ENCODE measurements at places on chromosomes 3 and 15.

DNA sequence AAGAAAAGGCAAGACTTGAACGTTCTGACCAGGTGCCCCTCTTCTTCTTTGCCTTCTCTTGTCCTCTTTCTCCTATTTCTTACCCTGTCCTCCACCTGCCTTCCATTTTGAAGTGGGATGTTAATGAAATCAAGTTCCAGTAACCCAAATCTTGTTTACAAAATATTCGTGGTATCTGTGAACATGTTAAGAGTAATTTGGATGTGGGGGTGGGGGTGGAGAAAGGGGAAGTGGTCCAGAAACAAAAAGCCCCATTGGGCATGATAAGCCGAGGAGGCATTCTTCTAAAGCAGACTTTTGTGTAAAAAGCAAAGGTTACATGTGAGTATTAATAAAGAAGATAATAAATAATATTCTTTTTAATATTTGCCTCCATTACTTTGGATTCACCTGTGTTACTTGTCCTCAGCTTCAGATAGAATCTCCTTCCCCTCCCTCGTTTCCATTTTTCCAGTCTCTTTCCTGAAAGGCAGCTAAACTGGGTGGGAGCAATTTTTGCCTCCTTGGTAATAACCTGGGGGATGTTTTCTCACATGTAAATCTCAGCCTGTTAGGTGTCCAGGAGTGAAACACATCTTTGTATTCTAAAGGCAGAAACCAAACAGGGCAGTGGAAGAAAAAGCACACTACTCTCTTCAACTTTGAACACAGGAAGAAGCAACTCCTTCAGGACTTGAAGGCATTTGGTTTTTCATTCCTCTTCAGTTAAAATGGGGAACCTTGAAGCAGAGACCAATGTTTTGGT, 3.2 kb downstream of the CHST2 start:
- no peak for DNase-seq

DNA sequence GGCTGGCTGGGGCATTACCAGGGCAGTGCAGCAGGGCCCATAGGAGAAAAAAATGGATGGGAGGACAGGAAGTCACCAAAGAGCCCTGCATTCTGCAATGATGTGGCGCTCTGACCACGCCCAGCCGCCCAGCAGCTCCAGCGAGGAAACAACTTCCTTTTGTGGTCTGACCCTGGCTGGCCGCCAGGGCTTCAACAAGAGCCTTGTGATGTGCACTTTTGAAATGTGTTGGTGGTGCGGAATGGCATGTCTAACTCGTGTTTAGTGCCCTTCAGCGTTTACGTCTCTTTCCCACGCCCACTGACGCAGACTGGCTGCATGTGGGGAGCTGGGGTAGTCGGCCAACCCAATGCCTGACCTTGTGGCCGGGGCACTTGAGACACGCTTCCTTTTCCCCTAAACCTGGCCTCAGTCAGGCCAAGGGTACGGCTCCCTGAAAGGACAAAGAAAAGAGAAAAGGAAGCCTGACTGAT, 81.9 kb upstream of the CTNNB1 start:
- peak; percentile 80 for DNase-seq

DNA sequence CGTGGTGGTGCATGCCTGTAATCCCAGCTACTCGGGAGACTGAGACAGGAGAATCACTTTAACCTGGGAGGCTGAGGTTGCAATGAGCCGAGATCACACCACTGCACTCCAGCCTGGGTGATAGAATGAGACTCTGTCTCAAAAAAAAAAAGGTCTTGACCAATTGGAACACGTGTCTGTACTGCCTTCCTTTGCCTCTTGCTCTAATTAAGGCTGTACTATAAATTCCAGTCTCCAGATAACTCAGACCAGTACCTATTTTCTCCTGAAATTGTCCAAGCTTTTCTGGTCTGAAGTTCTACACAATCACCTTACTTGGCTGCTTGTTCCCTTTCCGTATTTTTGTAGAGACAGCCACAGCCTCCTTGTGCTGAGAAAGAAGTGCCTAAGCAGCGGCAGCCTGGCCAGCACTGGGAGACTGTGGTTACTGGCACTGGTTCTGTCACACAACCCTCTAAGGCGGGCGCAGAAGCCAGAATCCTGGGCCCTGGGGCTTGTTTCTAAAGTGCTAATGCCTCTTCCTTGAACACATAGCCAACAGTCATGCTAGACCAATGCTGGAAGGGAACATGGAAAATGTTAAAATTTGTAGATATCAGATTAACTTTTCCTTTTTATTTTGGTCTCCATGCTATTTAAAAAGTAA, 6.2 kb upstream of the CEP70 start:
- no peak for DNase-seq

GRCh38 chr3:55634345-55634744, 147.2 kb upstream of the WNT5A start:
- DNase-seq = no peak

GRCh38 chr3:32817257-32817557, 590 bp upstream of the TRIM71 start:
- no peak for DNase-seq

- DNase-seq = no peak
Measured at GRCh38 chr3:124633524-124633923, 96.7 kb upstream of the UMPS start.

- DNase-seq = no peak
Measured at GRCh38 chr15:77042245-77042919, 28.5 kb downstream of the TSPAN3 start.

DNA sequence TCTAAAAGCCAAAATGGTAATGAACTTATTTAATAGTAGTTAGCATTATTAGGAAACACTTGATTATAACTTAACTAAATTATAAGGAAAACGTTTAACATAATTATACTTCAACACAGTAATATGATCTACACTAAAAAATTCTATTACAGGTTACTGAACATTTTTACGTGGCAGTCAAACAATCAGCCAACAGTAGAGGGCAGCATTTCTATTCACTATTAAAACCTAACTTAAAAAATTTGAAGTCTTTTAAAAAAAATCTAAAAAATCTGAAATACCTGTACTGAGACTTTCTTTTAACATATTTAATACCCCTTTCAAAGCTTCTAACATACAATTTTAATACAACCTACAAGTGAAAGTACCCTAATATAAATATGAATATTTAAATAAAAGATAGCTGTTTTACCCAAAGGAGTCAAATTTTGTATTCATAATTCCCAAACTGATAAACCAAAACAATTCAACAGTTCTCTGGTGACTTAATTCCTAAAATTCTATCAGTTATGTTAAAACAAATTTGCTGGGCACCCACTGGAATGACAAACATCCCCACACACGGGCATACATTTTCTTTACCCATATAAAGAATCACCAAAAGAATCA, 41.5 kb downstream of the DLG1 start:
- no peak for DNase-seq

- peak; percentile 67 for DNase-seq
Measured at GRCh38 chr15:38226608-38227266, 25.9 kb upstream of the SPRED1 start.

DNA sequence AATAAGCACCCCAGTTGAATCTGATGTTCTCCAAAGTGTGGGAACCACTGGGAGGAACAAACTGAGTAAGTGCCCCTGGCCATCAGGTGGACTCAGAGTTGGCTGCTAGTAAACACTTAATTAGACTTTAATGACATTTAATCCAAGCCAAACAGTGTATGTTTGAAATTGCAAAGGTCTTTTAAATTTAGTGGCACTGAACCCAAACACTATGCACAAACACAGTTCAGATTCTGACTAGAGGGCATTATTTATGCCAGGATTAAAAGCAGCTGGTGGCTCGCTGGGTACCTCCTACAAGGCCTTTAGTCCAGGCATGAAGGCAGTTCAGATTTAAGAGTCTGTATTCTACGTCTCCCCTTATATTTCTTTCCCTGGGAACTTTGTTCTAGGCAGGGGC, 264.8 kb downstream of the CLSTN2 start:
- DNase-seq = no peak

GRCh38 chr15:60301024-60301423, 96.8 kb downstream of the ANXA2 start:
- DNase-seq = no peak

DNA sequence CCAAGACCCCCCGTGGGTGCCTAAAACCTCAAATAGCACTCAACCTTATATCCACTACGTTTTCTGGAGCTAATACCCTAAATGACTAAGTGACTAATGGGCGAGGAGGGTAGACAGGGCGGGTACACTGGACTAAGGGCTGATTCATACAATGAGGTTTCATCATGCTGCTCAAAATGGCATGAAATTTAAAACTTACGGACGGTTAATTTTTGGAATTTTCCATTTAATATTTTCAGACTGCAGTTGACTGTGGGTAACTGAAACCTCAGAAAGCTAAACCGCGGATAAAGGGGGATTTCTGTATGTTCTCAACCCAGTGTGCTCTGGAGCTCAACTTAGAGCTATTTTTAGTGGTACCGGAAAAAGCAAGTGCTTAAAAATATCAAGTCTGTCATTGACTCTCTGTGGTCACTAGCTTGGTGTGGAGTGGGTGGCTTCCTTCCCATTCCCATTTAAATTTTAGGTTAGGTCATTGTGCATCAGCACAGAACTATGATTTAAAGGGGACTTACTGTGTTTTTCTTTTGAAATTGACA, 72.9 kb downstream of the LRRC28 start:
- no peak for DNase-seq

DNA sequence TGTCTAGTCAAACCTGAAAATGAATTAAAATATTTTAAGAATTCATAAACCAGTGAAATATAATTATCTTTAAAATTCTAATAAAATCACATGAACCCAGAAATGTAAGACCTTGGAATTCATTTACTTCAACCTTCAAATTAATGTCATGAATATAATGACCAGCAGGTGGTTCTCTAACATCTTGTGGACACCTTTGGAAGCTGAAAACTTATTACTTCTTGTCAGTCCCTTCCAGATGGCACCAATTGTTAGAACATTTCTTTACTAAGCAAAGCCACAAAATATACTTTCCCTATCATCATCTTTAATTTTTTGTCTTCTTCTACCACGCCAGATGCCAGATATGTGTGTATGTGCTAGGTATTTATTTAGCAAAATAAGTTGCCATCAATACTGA, 240.0 kb downstream of the MBNL1 start:
- DNase-seq = no peak

DNA sequence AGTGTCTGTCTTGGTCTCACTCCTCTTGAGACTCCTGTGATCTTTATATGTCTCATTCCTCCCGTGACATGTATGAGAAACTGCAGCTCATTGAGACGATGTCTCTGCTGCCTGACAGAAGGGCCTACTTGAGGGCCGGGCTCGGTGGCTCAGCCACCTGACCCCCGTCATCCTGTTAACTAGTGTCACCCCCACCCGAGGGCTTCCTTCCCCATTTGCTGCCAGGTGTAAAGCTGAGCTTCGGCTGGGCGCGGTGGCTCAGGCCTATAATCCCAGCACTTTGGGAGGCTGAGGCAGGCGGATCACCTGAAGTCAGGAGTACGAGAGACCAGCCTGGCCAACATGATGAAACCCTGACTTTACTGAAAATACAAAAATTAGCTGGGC, 12.7 kb downstream of the SEMA4B start:
- DNase-seq = no peak

DNA sequence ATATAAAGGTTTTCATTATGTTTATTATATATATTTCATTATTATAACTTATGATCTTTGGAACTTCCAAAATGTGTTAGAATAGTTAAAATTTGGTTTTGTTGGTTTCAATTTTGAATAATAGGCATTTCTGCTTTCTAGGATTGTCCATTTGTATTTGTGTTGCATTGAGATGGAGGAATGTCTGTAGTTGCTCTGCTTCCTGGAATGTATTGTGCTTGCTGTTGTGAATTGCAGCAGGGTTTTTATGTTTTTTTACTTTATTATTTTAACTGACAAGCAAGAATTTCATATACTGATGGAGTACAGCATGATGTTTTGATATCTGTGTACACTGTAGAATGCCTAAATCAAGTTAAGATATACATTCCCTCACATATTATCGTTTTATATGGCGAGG, 247.4 kb downstream of the XXYLT1 start:
- DNase-seq = no peak

DNA sequence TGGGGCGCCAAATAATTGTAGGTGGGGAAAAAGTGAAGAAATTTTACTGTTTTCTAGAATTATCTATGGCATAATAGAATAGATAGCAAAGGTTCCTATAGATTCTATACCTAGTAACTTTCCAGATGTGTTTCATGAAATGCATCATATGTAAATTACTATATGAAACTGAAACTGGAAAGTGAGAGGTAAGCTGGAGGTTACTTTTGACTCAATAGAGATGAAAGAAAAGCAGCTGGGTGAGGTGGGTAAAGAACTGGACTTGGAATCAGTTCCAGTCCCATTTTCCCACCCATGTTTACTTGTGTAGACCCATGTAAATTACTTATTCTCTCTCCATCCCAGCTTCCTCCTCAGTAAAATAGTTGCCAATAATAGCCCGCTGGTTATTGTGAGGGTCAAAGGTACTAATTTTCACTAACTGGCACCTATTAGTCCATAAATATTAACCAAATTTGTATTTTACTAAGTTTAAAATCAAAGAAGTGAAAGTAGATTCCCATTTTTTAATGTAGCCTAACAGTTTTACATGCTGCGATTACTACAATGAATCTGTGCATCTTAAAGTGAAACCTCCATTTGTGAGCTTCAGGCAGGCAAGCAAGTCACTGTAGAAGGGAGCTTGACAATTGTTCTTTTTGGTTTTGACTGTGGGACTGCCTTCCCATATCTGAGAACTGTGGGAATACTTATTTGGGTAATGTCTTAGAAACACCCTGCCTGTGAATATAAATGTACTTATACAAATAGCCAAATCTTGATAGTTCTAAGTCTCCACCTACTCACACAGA, 312.1 kb downstream of the SLC9A9 start:
- DNase-seq = no peak

GRCh38 chr3:107987036-107987939, 103.5 kb downstream of the CD47 start:
- no peak for DNase-seq

DNA sequence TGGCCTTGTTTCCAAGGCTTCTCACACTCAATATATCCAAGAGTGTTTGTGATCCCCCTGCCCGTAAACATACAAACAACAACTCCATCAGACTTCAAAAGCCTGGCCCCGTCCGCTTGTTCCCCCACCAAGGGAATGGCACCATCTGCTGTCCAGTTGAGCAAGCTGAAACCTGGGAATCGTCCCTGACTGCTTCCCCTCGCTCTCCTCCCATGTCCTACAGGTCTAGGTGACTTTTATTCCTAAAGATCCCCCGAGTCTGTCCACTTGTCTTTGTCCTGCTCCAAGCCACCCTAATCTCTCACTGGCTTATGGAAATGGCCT, 27.9 kb upstream of the FAM174B start:
- DNase-seq = peak; percentile 63

DNA sequence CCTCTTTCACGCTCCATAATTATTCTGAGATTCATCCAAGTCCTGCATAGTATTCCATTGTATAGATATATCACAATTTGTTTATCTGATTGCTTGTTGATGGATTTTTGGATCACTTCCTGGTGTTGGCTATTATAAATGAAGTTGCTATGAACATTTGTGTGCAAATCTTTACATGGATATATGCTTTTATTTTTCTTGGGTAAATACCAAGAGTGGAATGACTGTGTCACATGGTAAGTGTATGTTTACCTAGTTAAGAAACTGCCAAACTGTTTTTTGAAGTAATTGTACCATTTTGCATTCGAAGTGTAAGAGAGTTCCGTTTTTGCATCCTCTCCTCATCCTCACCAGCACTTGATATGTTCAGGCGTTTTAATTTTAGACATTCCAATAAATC, 34.6 kb upstream of the ROPN1 start:
- no peak for DNase-seq

GRCh38 chr15:75673426-75674235, 25.9 kb downstream of the SNX33 start:
- no peak for DNase-seq

- no peak for DNase-seq
Measured at GRCh38 chr3:42769477-42770131, 3.4 kb downstream of the CCDC13 start.
